ENCODE measurements at places on chromosomes 7 and 10.

DNA sequence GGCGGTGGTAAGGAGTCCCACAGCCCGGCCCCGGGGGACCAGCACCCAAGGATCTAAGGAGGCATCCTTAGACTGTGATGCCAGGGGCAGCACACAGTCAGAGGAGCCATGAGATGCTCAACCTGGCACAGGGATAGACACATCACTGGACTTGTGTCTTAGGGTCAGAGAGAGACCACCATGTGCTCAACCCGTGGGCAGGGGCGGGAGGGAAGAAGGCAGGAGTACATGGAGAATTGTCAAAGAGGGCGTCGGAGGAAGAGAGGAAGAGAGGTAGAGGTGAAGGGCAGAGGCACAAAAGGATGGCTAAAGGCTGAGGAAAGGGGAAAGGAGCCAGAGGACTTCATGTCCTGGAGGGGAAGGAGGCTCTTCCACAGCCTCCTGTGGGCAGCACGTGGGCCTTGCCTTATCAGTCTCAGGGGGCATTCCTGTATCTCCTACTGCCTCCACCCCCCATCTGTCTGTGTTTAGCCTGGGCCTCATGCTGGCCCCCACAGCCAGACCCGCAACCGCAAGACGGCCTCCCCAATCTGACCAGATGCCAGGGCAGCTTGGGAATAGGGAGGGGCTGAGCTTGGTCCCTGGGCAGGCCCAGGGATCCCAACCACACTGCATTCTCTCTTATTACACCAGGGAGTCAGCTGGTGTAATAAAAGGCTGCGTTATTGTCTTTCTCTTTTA, 2.2 kb downstream of the ADCY1 start:
- no peak for DNase-seq

DNA sequence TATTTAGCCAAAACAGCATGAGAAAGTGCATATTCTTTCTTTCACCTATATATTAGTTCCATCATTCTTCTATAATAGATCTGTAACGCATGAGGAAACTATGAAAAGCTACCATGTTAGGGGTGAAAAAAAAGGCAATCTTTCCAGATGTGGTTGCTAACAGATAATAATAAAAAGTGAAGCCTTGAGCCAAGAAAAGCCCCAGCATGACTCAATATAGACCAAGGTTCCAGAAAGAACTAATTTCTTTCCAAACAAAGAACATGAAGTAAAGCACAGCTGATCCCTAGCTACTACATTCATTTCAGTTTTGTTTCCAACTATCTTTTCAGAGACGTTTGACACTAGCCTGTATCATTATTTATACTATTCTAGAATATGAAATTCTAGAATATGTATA, 16.4 kb downstream of the ARL4A start:
- no peak for DNase-seq

GRCh38 chr10:69899727-69900595, 98.3 kb downstream of the COL13A1 start:
- DNase-seq = no peak

GRCh38 chr7:100443096-100443840, 7.0 kb upstream of the PPP1R35 start:
- no peak for DNase-seq

GRCh38 chr7:332646-333392, 42.8 kb downstream of the FOXL3 start:
- DNase-seq = peak; percentile 81

DNA sequence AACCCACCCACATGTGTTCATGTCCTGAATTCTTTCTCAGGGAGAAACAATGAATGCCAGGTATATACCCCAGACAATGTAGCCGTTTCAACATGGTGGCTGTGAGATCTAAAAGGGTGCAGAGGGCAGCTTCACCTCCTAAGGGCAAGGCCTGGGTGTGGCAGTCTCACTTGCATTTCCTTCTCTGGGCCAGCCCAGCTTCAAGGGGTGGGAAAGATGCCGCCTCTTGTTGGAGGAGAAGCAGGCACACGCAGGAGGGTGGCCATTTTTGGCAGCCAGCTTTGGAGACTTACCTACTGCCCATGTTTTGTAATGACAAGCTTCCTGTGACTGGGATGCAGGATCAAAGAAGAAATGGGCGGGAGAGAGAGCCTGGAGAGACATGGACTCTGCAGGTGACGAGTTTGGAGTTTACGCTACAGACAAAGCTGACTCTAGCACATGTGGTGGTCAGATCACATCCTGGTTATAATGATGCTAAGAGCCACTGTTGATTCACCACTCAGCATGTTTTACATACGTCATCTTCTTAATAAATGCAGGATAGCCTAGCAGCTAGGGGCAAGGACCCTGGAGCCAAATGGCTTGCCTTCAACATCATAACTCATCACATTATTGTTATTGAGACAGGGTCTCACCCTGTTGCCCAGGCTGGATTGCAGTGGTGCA, 116.6 kb downstream of the ANLN start:
- no peak for DNase-seq

- DNase-seq = no peak
Observed at GRCh38 chr7:70544016-70544415, 587.9 kb upstream of the GALNT17 start.

- DNase-seq = peak; percentile 9
Observed at GRCh38 chr10:33507662-33508425, 173.4 kb upstream of the NRP1 start.

DNA sequence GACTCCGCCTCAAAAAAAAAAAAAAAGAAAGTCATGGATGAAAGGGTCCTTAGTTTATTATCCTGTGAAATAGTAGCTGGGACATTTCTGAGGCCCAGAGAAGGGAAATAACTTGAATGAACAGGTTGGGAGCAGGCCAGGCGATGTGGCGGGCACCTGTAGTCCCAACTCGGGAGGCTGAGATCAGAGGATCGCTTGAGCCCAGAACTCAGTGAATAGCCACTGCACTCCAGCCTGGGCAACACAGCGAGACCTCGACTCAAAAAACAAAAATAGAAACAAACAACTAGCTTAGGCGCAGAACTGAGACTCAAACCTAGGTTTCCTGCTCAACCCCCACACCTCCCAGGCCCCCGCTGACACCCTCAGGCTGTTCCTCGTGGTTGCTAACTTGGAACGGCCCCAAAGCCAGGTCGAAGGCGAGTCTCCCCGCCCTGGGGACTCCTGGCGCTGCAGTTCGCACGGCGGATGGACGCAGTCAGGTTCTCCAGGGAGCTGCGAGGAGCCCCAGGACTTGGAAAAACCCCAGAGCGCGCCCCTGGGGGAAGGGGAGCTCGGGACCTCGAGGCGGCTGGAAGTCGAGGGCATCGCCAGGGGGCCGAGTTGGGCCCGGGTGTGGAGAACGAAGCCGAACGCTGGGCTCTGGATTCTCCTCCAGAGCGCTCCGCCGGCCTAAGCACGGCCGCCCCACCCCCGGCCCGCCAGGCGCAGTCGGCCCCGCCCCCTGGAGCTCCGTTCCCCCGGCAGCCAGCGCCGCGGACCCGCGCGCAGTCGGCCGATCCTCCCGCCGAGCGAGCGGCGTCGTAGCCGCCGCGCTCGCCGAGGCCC, at the start of gene STOX1:
Gene STOX1 (plus strand): TSS at position 768 of the 828 bp plus-strand sequence. CDS start 93 bp downstream, outside the sequence.
- peak; percentile 56 for DNase-seq

- DNase-seq = no peak
Observed at GRCh38 chr7:157505646-157506045, 168.8 kb downstream of the DNAJB6 start.

GRCh38 chr7:45268013-45268412, 110.4 kb downstream of the RAMP3 start:
- DNase-seq = no peak

GRCh38 chr10:122852261-122852660, 6.6 kb upstream of the CUZD1 start:
- DNase-seq = no peak

GRCh38 chr7:31735991-31736982, 49.3 kb downstream of the PPP1R17 start:
- DNase-seq = peak; percentile 64

DNA sequence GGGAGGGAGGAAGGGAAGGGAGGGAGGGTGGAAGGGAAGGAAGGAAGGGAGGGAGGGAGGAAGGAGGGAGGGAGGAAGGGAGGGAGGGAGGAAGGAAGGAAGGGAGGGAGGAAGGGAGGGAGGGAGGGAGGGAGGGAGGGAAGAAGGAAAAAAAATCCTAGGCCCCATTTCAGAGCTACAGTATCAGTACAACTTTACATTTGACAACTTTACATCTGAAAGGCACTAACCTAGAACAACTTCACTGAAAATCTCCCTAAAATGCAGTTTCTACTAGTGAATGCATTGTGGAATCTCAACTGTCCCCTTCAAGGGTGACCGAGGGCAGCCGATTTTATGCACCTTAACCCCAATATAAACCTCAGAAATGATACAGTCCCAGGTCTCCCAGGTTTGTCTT, 259.8 kb upstream of the GALNT17 start:
- DNase-seq = no peak

DNA sequence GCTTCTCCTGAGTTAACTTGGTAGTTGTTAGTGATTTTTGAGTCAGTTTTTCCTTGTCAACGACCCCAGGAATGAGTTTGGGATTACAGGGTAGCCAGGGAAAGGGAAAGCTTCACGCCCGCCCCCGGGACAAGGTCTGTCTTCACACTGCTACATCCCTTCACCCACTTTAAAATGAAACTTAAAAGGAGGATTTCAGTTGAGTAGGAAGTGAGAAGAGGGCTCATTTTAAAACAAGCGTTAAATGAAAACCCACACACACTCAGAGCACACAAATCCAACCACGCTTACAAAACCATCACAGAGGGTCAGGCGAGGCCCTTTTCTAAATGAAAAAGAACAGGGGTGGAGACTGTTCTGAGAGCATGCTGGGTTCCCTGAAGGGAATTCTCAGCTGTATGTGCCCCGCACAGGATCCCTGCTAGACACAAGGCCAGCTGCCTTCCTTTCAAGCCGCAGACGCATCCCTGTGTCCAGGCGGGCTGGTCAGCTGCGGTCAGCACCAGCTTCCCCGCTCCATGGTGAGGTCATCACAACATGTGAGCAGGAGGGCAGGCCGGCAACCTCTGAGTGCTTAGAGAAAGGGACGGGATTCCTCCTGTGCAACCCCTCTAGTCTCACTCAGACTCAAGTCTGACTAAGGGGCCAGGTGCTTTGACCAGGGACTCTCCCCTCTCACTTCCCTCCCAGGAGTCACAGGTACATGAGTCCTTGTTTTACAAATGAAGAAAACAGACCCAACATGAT, 111.8 kb downstream of the EGFR start:
- no peak for DNase-seq

GRCh38 chr7:118478236-118478635, 253.7 kb downstream of the ANKRD7 start:
- no peak for DNase-seq

GRCh38 chr7:88218836-88219605, 817 bp downstream of the SRI start:
- peak; percentile 25 for DNase-seq

GRCh38 chr7:77295549-77295948, 95.9 kb upstream of the FGL2 start:
- DNase-seq = no peak

- DNase-seq = peak; percentile 18
Observed at GRCh38 chr7:94295850-94296249, 98.8 kb upstream of the COL1A2 start.

DNA sequence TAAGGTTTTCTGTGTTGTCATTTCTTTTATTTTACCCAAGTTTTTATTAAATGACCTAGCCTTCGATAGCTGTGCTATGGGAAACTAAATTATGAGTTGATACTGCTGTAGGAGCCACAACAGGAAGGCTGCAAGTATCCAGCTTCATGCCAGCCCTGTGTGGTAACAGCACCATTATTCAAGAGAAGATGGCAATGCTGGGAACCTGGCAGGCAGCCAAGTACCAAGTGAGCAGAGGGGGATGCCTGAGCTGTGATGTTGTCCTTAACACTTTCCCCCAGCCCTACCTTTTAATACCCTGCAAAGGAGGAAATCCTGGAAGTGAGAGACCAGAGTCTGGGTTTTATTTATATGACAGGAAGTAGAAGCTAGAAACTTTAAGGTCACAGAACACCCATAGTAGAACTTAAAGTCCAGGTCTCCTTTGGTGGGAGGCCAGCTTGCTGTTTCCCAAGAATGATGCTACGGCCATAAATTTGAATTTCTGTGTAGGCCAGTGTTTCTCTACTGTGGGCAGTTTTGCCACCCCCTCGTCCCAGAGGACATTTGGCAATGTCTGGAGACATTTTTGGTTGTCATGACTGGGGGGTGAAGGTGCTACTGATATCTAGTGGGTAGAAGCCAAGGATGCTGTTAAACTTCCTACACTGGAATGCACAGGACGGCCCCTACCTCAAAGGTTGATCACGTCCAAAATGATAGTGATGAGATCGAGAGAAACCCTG, 9.2 kb upstream of the ATXN7L1 start:
- DNase-seq = no peak

GRCh38 chr10:58587676-58588075, 75.0 kb downstream of the BICC1 start:
- no peak for DNase-seq

DNA sequence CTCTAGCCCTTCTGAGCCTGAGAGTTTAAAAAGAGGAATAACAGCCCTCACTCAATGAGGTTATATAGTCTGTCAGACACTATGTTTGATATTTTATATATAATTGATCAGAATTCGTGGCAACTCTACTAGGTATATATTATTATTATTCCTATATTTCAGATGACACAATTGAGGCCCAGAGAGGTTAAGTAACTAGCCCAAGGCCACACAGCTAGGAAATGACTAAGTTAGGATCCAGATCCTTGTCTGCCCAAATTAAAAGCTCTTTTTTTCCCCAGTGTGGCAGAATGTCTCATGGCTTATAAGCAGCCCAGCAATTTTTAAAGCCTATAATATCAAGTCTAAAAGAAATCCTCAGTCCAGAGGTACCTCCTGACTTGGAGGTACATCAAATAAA, 1119.9 kb upstream of the AUTS2 start:
- DNase-seq = no peak

GRCh38 chr10:87664276-87664701, 4.6 kb downstream of the PAPSS2 start:
- no peak for DNase-seq

DNA sequence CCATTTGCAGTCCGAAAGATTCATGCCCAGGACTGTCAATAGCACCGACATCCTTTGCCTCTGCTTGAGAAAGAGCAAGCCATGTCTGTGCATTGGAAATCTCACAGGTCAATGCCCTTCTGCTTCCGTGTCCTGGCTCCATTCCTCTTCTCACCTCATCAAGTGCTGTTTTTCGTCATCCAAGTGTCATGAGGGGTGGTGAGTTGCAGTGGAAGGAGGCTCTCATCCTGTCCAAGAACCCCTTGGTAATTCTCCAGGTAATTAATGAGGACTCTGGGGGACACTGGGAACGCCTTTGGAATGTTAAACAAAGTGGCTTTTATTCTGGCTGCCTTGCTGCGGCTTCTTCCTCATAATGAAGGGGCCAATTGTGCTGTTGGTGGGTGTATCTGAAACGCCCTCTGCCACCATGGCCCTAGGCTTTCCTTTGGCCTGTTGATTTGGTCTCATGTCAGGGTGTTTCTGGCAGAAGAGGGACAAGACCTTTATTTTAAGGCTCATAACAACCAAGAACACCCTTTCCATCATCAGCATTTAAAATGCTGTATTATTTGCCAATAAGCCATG, 57.7 kb downstream of the PPP1R3C start:
- no peak for DNase-seq

DNA sequence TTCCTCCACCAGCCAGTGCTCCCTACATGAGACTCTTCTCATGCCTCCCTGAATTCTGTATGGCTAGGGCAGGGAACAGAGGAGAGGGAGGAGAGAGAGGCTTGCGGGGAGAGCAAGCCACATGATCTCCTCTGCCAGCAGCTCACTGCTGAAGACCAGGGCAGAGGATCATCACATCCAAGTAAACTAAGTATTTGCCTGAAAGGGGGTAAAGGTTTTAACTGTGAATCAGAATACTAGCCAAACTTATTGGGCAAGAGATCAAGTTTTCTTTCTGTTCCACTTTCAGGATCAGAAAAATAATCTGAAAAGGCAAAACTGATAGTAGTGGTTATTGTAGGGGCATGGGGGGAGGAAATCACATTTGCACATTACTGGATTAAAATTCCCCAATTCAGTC, 17.8 kb upstream of the ERCC6 start:
- no peak for DNase-seq
